Tongue (tissue), 3 donors: ENCODE measurements at places on chromosomes 2 and 18.

- no peak for DNase-seq
Measured at GRCh38 chr2:60324536-60324935, 228.9 kb downstream of the BCL11A start.

- no peak for DNase-seq
Measured at GRCh38 chr2:28173377-28173776, 219.3 kb upstream of the FOSL2 start.

GRCh38 chr2:107374249-107374648 is 452.4 kb upstream of the RGPD4 start:
- DNase-seq, result no peak

- DNase-seq, result peak; percentile 77
Measured at GRCh38 chr2:8544786-8545694, 136.8 kb upstream of the ID2 start.

DNA sequence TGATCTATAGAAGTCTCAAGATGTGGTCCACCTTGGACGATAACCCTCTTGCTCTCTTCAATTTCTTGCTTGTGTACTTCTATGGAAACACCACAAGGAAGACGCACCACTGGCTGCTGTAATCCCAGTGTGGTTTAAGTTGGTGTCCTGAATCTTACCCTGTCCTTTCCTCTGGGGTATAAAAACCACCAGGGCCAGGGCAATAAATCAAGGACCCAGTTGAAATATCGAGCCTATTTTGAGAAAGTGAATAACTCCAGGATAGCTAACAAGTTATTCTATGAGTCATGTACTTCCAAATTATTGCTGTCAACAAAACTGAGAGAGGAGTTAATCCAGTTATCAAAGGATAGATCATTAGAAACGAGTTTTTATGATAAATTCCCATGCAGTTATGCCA is 137.0 kb downstream of the RND3 start:
- no peak for DNase-seq

GRCh38 chr2:88874063-88874657 is 182.7 kb downstream of the RPIA start:
- DNase-seq, result peak; percentile 82

DNA sequence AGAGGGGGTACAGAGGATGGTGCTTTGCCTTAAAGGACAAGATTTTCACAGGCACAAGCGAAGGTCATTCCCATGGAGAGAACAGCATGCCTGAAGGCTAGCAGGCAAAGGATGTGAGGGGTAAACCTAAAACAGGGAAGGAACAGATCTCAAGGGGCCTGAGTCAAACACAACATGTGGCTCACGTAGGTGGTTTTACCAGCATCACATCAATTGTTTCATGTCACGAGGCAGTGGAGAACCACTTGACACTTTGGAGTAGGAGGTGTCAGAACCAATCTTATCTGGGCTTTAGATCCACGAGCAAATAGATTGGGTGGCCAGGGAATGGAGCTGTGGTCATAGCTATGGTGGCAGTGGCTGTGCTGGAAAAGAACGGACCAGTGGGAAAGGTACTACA is 8.4 kb downstream of the COX5B start:
- no peak for DNase-seq

DNA sequence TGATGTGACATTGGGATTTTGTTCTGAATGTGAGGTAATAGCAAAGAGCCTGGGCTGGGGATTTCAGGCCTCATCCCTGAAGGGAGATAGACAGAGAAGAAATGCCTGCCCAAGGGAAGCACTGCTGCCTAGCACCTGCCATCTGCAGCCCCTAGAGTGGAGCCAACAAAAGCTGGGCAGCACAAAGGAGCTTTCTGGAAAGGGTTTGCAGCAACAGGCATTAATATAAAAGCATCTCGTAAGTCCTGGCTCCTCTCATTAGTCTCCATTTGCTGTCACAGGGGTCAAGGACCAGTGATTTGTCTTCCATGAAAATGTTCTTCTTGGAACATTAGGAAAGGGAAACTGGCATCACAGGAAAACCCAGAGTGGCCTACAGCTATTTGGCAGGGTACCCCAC is 157.2 kb upstream of the SLC14A2 start:
- DNase-seq, result no peak

DNA sequence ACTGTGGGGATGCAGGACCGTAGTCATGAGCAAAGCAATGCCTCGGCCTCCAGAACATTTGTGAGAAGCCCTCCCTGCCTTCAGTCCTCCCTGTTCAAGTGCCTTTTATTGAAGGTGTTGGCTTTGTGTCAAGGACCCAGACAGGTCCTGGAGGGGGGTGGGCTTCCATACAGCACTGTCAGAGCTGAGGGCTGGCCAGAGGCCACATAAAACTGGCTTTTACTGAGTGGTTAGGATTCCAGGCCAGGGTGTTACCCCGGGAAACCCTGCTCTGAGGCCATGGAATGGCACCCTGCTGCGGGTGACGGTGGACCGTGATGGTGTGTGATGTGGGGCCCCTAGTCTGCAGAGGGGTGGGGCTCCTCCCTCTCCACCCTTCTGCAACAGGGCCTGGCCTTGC is 41.6 kb downstream of the TOGARAM2 start:
- no peak for DNase-seq
